HT-29 (cell line): ENCODE measurements at places on chromosomes 6 and 20. TPM values are rescaled to one million over a fixed set of nuclear protein-coding genes. Genes with fewer than 3 reads are reported as not detected.

- peak; percentile 4 for DNase-seq
Measured at GRCh38 chr6:98839781-98840361, 5.5 kb downstream of the POU3F2 start.

- DNase-seq, result no peak
Measured at GRCh38 chr6:159505140-159505922, 187.7 kb downstream of the SOD2 start.

- no peak for DNase-seq
Measured at GRCh38 chr6:15417811-15418210, 171.9 kb downstream of the JARID2 start.

GRCh38 chr20:14360416-14360815 lies 23.0 kb upstream of the FLRT3 start:
- no peak for DNase-seq

DNA sequence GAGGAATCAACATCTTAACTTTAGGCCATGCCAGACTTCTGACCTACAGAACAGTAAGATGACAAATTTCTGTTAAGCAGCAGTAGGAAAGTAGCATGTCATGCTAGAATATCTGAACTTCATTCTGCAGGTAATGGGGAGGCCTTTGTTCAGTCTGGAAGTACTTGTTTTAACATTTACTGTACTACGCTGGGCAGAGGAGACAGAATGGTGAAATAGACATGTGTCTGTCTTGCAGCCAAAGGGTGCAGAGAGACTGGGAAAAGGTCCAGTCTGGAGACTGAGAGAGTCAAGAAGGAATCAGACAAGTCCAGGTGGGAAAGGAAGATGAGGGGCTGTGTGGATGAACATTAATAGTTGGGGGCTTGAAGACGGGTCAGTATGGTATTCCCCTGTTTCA lies 17.5 kb upstream of the ZBTB2 start:
- DNase-seq, result no peak

PLTP gene
- total RNA-seq, result 1.0 and 2.1 TPM in 2 replicates

C6orf132 gene
- 119 and 136 TPM in 2 replicates for total RNA-seq
